ENCODE measurements at places on chromosomes 12 and 14.

DNA sequence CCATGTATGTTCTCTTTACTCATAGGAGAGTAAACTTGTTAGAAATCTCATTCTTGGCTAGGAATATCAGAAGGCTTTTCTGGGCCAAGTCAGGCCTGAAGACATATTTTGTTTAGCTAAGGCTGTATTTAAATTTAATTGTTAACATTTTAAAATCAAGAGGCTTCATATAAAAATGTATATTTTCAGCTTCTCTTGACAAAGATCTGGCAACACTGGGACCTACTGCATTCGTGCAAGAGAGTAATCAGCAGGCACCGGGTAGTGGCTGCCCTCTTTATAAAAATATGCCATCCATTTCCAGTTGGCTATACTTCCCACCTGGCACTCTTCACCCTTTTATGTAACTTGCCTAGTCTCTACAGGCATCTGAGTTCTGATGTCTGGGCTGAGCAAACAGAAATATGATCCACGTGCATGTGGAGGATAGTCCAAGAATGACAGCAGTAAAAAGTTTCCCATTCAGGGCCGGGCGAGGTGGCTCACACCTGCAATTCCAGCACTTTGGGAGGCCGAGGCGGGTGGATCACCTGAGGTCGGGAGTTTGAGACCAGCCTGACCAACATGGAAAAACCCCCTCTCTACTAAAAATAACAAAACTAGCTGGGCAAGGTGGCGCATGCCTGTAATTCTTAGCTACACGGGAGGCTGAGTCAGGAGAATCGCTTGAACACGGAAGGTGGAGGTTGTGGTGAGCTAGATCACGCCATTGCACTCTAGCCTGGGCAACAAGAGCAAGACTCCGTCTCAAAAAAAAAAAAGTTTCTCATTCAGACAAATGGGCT lies 2.0 kb upstream of the SOS2 start:
- DNase-seq: no peak

- peak; percentile 60 for DNase-seq
These were observed 43.8 kb upstream of the NR2C1 start for GRCh38 chr12:95117178-95117599.

GRCh38 chr12:99059824-99060511 lies 414.9 kb downstream of the APAF1 start:
- no peak for DNase-seq

- DNase-seq: no peak
These were observed 12.5 kb upstream of the RABGGTA start for GRCh38 chr14:24283796-24284460.

DNA sequence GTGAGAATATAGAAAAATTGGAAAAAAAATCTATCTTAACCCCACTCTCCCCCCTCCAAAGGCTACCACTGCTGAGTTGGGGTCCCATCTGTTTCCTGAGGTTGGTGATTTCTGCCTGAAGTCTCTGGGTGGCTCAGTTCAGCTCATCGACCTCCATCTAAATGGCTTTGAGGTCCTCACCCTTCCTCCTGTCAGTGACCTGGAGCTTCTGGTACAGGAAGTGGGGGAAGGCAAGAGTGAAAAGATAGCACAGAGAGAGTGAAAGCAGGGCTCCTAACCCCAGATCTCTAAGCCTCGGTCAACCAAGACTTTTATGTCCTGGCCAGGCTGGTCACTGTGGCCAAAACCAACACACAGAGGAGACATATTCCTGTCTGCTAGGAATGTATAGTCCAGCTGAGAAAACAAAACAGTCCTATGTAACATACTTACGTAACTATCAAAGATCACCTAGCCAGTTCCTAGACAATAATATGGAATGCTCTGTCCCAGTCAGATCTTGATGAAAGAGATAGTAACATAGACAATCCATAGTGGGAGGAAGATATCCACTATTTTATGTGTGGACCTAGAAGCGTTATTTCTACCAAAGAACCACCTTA lies 12.3 kb upstream of the KRT73 start:
- no peak for DNase-seq

GRCh38 chr12:16300122-16300521 lies 22.6 kb upstream of the SLC15A5 start:
- no peak for DNase-seq

DNA sequence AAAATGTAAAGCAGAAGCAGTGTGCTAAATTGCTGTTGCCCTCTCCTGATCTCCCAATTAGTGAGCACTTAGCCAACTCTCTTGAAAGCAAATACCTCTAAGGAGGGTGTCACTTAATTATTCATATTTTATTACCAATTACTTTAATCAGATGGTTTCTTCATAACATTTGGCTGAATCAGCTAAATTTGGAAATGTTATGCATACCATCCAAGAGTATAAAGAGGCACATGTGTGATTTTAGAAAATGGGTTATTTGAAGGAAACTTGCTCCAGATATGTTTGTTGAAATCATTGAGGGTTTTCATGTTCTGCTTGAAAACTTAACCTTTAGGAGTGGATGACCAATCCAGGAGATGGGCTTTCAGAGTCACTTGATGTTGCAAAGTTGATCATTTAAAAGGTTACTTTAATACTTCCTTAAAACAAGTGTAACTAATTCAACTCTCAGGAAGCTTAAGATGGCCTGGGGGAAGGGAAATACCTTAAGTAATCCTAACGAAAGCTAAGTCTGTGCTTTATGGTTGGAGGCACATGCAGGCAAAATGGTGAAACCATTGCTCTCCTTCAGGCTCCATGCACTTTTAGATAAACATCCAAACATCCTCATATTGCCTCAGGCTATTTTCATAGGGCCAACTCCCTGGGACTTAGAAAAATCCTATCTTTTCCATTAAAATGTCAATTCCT lies 434.5 kb downstream of the MDGA2 start:
- no peak for DNase-seq

- DNase-seq: no peak
These were observed 3.1 kb downstream of the KRT74 start for GRCh38 chr12:52570511-52570910.

DNA sequence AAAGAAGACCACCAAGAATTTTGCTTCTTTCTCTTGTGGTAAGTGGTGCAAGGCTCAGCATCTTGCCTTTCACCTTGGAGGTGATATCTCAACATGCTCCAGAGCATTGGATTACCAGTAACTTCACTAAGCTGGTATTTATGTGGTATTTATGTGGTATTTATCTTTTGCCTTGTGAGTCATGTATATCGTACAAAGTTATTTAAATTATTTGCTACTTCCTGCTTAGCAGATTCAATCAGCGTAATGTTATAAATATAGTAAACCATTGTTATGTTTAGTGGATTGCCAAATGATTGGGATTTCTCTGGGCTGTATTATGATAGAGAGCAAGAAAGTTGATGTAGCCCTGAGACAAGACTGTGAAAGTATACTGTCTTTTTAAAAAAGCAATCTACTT lies 366.4 kb downstream of the IPO8 start:
- peak; percentile 41 for DNase-seq

DNA sequence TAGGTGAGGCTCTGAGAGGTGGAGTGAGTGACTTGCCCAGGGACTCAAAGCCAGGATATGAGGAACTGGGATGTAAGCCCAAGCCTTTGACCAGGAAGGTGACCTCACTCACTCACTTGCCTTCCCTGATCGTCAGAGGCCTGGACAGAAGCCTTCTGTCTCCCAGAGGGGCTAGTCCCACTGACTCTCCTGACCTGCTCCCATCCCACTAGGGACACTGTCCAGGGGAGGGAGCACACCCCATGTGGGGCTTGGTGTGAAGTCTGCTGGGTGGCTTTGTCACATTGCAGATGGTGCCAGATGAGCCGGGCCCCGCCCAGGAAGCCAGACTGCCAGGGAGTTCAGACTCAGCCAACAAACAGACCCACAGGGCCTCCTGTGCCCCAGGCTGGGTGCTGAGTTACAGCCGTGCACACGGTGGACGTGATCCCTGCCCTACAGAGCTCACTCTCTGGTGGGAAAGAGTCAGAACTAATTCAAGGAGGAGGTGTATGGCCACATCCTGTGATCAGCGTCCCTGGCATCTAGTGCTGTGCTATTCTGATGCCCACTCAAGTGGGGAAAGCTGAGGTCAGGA lies 28.3 kb downstream of the MMAB start:
- no peak for DNase-seq

GRCh38 chr12:110079477-110080400 lies 31.4 kb upstream of the C12orf76 start:
- DNase-seq: no peak

Data from astrocyte of the cerebellum (primary cell).